ENCODE measurements at places on chromosomes 7 and 10.

GRCh38 chr7:151150388-151150787 is 17.1 kb downstream of the GBX1 start:
- DNase-seq = no peak

GRCh38 chr7:142855114-142855743 is 353 bp downstream of the EPHB6 start:
- no peak for DNase-seq

DNA sequence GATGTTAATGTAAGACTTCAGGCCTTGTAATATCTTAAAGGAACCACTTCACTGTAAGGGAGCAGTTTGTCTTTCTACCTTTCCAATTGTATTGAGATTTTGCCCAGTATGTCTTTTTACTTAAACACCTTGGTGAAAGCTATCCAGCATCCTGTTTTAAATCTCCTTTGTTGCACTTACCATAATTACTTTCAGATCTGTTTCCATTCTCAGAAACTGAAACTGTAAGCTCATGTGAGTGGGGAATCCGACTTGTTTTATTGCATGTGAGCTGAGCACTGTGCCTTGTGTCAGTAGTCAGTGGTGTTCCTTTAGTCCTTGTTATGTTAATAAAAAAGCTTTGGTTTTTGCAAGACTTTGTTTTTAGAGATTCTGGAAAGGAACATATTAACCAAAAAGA is 42.2 kb downstream of the BMPR1A start:
- DNase-seq = peak; percentile 46

DNA sequence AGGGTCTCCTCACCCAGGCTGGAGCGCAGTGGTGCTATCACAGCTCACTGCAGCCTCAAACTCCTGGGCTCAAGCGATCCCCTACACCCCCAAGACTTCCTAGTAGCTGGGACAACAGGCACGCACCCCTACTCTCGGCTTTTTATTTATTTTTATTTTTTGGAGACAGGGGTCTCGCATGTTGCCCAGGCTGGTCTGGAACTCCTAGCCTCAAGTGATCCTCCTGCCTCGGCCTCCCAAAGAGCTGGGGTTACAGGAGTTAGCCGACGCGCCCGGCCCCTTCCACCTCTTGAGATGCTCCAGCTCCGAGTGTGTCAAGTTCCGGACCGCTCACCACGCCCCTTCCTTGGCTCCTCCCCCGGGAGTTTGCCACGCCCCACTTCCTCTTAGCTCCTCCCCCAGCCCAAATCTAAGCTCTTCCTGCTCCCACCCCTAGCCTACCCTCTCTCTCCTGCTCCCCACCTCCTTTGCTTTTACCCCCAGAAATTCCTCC is 6.3 kb downstream of the NAT16 start:
- DNase-seq = peak; percentile 78

DNA sequence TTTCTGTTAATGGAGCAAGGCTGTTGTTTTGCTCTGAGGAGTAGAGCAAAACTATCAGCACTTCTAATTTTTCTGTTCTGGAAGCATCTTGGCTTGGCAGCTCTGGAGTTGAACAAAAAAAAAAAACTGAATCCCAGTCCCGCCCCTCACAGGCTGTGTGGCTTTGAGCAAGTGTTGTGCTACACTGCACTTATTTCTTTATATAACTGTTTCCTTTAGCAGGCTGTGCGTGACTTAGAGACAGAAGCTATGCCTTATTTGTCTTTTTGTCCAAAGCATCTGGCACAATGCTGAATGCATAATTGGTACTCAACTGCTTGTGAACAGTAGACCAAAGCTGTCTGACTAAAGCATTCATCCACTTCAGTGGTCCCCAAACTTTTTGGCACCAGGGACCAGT is 96.1 kb downstream of the AMPH start:
- DNase-seq = no peak

GRCh38 chr7:78254726-78255055 is 456.1 kb downstream of the PHTF2 start:
- no peak for DNase-seq

DNA sequence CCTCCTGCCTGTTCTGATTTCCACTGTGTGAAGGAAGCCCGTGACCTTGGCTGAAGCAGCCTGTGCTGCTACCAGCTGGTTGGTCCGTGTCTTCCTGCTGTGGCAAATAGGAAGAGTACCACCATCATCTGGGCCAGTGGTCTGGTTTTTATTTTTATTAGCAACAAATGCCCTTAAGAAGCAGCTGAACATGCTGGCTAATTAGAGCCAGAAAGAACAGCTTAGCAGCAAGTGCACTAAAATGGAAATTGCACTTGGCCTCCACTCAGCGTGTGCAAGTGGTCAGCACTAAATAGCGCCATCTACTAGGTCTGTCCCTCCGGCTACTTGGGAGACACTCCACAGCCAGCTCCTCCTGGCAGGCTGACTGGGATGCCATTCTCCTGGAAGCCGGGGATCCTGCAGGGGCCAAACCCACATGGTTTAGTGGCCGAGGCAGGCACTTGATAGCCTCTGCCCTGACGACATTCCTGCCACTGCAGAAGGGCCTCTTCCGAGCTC is 690.3 kb upstream of the FOXK1 start:
- DNase-seq = no peak

DNA sequence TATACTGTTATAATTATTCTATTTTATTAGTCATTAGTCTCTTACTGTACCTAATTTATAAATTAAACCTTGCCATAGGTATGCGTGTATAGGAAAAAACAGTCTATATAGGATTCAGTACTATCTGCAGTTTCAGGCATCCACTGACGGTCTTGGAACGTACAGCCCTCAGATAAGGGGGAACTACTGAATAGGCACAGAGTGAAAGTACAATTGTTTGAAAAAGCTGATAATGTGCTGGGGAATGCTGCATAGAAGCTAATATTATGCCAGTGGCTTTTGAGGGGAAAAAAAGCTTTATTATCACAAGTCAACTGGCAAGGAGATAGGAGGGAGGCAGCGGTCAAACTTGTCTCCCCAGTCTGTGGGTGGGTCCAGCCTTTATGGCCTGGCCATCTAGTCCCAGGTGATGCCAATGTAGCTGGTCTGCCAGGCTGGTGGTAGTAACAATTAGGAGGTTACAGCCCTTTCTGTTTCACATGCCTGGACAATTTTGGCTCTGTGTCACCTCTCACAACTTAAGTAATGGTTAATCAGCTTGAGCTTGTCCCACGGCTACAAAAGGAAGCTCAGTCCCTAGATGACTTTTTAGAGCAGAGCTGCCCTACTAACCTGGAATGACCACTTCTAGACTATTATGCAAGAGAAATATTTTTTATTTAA is 8.3 kb upstream of the FMC1 start:
- DNase-seq = no peak

All from GM23248 (cell line).